A549 treated with Hydrocortisone at 1 μM for 4 hours (cell line): ENCODE measurements at places on chromosomes 2 and 18. TPM values are rescaled to one million over a fixed set of nuclear protein-coding genes. Genes with fewer than 3 reads are reported as not detected.

Gene PROKR1
- not detected in 5 replicates for total RNA-seq

Gene MAPK4
- total RNA-seq, result 0.13 to 0.28 TPM (median 0.18 TPM) in 5 replicates

Gene PPP1R1C
- 0.86 to 2.2 TPM (median 2.0 TPM) in 5 replicates for total RNA-seq

Gene TPO
- total RNA-seq, result 0.07 to 0.17 TPM (median 0.10 TPM) in 5 replicates

Gene TLX2
- 0.08 to 0.35 TPM (median 0.27 TPM) in 5 replicates for total RNA-seq

Gene MFSD2B
- 0.18 to 0.84 TPM (median 0.52 TPM) in 5 replicates for total RNA-seq

Gene PLGLB1
- 0.36 to 0.82 TPM (median 0.49 TPM) in 5 replicates for total RNA-seq

Gene RDH14
- 33.5 to 42.5 TPM (median 37.3 TPM) in 5 replicates for total RNA-seq

Gene SERPINB2
- 0.07 to 0.12 TPM (median 0.07 TPM) in 3 of 5 replicates, not detected in the others for total RNA-seq
